ENCODE measurements at places on chromosomes 12 and 14. TPM values are rescaled to one million over a fixed set of nuclear protein-coding genes. Genes with fewer than 3 reads are reported as not detected.
A peak's percentile ranks its signal among the peaks of the same experiment; 100 is the strongest.

GRCh38 chr12:11746940-11747716 is 97.7 kb downstream of the ETV6 start:
- no peak for DNase-seq

DNA sequence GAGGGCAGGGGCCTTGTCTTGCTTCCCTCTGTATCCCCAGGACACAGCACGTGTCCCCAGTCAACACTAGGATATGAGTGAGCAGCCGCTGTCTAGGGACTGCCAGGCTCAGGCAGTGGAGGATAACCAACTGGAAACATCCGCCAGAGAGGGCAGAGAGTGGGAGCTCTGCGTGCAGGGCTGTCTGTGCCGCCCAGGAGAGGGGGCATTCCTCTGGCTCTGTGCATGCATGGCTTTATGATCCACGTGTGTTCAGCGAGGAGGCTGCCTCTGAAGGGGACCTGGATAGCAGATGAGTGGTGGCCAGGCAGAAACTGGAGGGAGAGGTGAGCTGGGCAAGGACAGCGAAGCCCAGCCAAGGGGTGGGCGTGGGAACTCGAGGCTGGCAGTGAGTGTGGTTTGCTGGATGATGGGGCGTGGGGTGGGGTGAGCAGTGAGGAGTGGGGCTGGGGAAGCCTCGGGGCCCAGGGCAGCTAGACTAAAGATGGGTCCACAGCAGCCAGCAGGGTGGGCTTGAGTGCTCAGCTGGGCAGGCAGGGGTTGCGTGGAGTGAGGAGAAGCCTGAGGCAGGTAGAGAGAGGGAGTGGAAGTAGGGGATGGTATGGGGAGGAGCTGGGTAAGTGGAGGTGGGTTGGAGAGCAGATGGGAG is 72.9 kb downstream of the PRIMA1 start:
- no peak for DNase-seq

- no peak for DNase-seq
These were observed 20.1 kb upstream of the PRICKLE1 start for GRCh38 chr12:42609605-42610004.

DNA sequence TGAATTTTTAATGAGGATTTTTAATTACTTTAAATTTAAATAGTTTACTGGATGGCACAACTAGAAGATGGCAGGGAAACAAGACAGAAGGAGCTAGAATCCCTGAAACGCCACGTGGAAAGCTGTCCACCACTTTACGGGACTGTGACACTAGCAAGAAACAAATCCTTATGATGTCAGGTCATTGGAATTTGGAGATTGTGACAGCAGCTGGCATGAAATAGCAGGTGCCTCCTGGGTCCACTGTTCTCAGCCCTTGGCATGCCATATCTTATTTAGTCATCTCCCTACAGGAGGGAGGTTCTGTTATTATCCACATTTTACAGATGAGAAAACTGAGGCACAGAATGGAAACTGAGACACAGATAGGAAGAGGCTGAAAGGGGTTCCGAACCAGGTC is 113.8 kb downstream of the BCL11B start:
- no peak for DNase-seq

DNA sequence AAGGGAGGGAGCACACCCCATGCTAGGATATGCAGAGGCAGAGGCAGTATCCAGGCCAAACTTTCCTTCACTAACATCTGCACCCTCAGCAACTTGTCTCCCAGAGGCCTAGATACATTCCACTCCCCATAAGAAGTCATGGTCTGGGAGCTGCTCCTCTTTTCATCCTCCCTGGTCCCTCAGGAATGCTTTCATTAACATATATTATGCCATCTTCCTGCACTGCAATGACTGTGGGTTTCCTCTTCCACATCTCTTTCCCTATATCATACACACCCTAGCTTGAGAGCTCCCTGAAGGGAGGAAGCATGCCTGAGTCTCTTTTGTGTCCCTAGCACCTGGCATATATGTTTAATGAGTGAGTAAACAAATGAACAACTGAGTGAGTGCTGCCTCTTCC is 8.6 kb downstream of the DDN start:
- DNase-seq: no peak

DNA sequence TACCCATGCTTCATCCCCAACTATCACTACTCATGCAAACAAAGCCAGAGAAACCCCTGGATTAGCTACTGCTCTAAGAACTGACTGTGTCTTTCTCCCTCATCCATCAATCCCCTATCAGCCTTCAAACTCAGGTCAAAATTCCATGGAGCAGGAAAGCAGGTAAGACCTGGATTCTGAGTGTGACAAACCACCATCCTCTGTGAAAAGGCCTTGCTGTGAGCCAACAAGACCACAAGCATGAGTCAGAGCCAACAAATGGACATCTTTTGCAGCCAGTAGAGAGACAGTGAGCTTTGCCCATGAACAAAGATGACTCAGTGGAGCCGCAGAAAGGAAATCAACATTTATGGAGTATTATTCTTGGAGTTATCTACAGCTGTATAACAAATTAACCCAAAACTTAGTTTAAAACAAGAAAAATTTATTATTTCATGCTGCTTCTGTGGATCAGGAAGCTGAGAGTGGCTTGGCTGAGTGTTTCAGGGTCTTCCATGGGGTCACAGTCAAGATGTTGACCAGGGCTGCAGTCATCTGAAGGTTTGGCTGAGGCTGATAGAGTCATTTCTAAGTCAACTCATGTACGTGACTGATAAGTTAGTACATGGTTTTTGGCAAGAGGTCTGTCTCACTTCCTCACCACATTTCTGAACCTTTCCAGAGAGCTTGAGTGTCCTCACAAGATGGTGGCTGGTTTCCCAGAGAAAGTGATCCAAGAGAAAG is 61.1 kb downstream of the PITPNM2 start:
- DNase-seq: peak; percentile 99

- DNase-seq: peak; percentile 88
These were observed 92.1 kb downstream of the NINJ2 start for GRCh38 chr12:570921-571794.

- no peak for DNase-seq
These were observed 163.5 kb downstream of the TPH2 start for GRCh38 chr12:72102150-72102549.

DNA sequence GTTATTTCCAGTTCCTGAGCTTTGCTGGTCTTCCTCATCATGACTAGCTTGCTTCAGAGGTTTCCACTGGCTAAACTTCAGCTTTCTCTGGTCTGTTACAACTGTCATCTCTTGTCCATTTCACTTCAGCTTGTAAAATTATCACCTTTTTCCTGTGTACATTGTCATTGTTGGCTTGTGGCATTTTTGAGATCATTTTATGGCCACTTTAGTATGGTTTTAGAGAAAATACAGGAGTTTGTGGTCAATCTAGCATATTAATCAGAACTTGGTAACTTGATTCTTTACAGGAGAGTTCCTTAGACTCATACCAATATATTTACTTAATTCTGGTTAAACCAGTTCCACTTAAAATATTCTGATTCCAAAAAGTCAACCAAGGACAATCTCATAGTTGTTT is 235.9 kb upstream of the KITLG start:
- peak; percentile 62 for DNase-seq

GRCh38 chr12:118334939-118335567 is 37.7 kb downstream of the TAOK3 start:
- DNase-seq: no peak

- DNase-seq: no peak
These were observed 23.1 kb downstream of the ZDHHC17 start for GRCh38 chr12:76786986-76787385.

GRCh38 chr12:50103767-50104321 is at the start of gene GPD1:
Gene GPD1, plus strand, starts transcription at chr12:50104008. Its CDS starts 43 bp downstream, at chr12:50104051.
- DNase-seq: peak; percentile 54

GRCh38 chr12:54376596-54376995 is 7.9 kb downstream of the ZNF385A start:
- DNase-seq: no peak

DNA sequence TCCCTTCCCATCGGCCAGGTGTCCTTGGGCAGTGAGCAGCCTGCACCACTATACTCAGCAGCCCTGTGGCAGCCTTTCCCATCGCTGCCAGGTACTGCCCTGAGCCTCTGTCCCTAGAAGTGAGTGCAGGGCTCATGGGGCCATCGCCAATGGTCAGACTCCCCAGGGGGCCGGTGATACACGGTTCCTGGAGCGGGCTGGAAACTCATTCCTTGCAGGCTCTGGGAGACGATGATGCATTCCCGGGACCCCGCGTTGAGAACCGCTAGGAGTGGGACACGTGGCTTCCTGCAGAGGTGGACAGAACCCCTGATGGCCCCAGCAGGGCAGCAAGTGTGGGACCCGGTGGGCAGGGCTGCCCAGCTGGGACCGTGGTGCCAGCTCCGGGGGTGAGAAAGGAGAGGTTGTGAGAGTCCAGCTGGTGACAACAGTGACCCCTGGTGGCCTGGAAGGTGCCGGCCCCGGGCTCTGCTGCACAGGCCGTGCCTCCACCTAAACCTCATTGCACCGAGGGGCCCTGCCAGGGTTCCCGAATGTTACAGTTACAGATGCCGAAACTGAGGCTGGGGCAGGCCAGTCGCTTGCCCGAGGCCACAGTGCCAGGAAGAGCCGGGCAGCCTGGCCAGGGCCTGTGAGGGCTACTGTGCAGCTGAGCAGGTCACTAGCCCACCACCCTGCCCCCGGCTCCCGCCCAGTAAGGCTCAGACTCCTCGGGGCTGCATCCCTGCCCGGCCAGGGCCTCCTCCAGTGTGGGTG is 33.8 kb downstream of the FBRSL1 start:
- DNase-seq: peak; percentile 35

- no peak for DNase-seq
These were observed 114.9 kb upstream of the PWP1 start for GRCh38 chr12:107570721-107571120.

- no peak for DNase-seq
These were observed 2.8 kb downstream of the GPR19 start for GRCh38 chr12:12693111-12693671.

The SLC8A3 gene
- under 0.01 TPM for total RNA-seq

The ERP27 gene
- not detected for total RNA-seq

The DNAJC22 gene
- total RNA-seq: 0.26 TPM

The ARPC3 gene
- total RNA-seq: 204 TPM

The FOXN4 gene
- total RNA-seq: not detected

The C12orf50 gene
- not detected for total RNA-seq

Measured in bronchial epithelial cell (primary cell).